ENCODE measurements at places on chromosomes 16 and 17. TPM values are rescaled to one million over a fixed set of nuclear protein-coding genes. Genes with fewer than 3 reads are reported as not detected.

- DNase-seq: no peak
- H3K27me3 ChIP-seq: no peaks in the 10 kb centered on the region
- H3K36me3 ChIP-seq: no peaks in the 10 kb centered on the region
- no peaks in the 10 kb centered on the region for H3K4me1 ChIP-seq
- no peak overlapping the region for H3K4me3 ChIP-seq
Observed at GRCh38 chr16:72552654-72553053, 380.7 kb upstream of the PMFBP1 start.

DNA sequence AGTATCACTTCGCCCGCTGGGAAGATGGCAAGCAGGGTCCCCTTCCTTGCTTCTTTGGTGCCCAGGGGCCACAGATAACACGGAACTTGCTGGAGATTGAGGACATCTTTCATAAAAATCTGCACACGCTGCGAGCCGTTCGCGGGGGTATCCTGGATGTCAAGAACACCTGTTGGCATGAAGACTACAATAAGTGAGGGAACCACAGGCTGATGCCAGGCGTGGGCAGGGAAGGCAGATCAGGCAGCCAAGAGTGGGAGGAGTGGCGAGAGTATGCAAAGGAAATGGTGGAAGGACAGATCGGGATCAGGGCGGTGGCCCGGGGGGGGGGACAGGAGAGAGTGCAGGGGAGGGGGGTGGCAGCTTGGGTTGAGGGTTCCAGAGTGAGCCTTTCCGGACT, 22.2 kb downstream of the DNAH2 start:
- H3K27ac ChIP-seq: no peak overlapping the region
- no peaks in the 10 kb centered on the region for H3K4me1 ChIP-seq
- DNase-seq: no peak
- H3K27me3 ChIP-seq: peaks cover 50% of the 10 kb centered on the region

GRCh38 chr16:12323007-12323758, 346.6 kb downstream of the SNX29 start:
- H3K27ac ChIP-seq: peak overlapping the region; percentile 67
- peaks cover 8% of the 10 kb centered on the region for H3K4me1 ChIP-seq
- H3K27me3 ChIP-seq: no peaks in the 10 kb centered on the region
- H3K4me3 ChIP-seq: no peak overlapping the region
- DNase-seq: peak; percentile 38

DNA sequence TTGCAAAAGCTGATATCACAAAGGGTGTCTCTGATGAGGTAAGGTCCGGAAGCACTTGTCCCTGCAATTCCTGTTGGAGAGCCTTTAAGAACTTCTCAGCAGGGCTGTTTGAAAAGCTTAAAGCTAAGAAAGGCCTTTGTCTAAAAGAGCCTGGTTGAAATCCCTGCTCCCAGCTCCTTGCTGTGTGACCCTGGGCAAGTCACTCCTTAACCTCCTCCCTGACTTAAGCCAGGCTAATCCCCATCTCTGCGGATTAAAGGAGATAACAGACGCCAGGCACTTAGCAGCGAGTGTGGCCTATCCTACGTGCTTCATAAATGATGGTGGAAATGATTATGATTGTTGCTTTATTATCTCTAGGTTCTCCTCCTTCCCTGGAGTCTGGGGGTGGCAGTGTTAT, 368.0 kb upstream of the RBFOX1 start:
- H3K36me3 ChIP-seq: no peaks in the 10 kb centered on the region
- no peak overlapping the region for H3K27ac ChIP-seq
- no peak for DNase-seq
- H3K27me3 ChIP-seq: no peaks in the 10 kb centered on the region
- no peak overlapping the region for H3K4me3 ChIP-seq
- no peaks in the 10 kb centered on the region for H3K4me1 ChIP-seq

DNA sequence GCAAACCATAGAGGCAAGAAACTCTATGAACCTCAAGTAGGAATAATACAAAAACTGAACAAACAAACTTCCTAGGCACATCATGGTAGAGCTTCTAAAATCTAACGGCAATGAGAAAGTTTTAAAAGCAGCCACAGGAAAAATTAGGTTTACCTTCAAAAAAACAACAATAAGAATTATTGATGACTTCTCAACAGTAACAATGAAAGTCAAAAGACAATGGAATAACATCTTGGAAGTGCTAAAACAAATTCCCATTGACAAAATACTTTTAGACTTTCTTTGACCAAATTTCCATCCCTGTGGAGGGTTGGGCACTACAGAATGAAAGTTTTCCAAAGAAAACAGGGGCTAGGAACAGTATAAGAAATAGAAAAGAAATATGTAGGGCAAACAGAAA, 222.9 kb upstream of the ERCC4 start:
- DNase-seq: no peak
- no peak overlapping the region for H3K27ac ChIP-seq
- no peaks in the 10 kb centered on the region for H3K36me3 ChIP-seq
- no peaks in the 10 kb centered on the region for H3K27me3 ChIP-seq
- no peak overlapping the region for H3K4me3 ChIP-seq
- H3K4me1 ChIP-seq: no peaks in the 10 kb centered on the region

DNA sequence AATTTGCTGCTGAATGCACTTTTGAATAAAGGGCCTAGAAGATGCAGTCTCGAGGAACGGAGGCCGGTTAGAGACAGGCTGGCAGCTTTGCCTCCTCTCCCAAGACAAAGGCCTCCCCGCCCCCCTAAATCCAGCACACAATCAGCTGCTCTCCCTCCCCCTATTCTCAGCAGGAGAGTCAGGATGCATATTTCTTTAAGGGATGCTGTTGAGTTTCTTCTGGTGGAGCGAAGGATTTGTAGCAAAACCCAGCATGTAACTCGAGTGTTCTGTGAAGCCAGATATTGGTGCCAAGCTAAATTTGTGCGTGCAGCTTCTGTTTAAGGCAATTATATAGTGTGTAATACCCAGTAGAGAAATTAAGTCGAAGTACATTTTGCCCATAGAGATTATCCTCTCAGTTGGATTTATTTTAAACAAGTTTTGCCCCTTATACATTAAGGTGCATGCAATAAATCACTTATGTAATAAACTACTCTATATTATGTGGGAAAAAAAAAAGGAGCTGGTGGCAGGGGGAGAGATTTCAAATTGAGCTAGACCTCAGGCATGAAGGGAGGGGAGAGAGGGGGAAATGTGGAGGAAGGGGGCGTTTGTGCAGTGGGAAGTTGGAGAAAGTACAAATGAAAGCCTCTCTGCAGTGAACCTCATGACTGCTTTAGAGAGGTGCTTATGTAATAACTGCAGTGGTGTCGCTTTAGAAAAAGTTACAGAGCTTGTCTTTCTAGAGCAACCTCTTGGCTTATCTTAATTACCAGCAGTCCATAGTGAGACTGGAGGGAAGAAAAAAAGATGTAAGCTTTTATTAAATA, 599.2 kb downstream of the MAF start:
- H3K36me3 ChIP-seq: no peaks in the 10 kb centered on the region
- H3K4me1 ChIP-seq: no peaks in the 10 kb centered on the region
- H3K27ac ChIP-seq: no peak overlapping the region
- H3K27me3 ChIP-seq: no peaks in the 10 kb centered on the region
- H3K4me3 ChIP-seq: no peak overlapping the region
- no peak for DNase-seq

DNA sequence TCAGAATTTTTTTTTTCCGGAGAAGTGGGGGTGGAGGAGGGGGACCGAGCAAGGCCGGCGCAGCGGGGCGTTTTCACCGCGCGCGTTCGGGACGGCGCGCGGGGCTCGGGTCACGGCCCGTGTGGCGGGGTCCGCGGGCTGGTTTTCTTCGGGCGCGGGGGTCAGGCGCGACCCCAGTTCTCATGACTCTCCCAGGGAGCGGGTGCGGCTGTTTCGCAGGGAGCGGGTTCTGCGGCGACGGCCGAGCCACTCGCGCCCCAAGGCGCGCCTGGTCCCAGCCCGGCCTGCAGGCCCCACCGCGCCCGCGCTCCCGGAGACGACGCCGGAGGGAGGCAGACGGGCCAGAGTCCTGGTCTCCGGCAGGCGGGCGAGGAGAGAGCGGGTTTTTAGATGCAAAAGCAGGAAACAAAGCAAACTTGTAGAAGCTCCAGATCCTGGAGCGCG, 1.0 kb downstream of the BAHCC1 start:
- no peaks in the 10 kb centered on the region for H3K36me3 ChIP-seq
- H3K4me1 ChIP-seq: peaks cover 66% of the 10 kb centered on the region
- H3K27me3 ChIP-seq: peaks cover 4% of the 10 kb centered on the region
- DNase-seq: no peak
- H3K4me3 ChIP-seq: no peak overlapping the region

DNA sequence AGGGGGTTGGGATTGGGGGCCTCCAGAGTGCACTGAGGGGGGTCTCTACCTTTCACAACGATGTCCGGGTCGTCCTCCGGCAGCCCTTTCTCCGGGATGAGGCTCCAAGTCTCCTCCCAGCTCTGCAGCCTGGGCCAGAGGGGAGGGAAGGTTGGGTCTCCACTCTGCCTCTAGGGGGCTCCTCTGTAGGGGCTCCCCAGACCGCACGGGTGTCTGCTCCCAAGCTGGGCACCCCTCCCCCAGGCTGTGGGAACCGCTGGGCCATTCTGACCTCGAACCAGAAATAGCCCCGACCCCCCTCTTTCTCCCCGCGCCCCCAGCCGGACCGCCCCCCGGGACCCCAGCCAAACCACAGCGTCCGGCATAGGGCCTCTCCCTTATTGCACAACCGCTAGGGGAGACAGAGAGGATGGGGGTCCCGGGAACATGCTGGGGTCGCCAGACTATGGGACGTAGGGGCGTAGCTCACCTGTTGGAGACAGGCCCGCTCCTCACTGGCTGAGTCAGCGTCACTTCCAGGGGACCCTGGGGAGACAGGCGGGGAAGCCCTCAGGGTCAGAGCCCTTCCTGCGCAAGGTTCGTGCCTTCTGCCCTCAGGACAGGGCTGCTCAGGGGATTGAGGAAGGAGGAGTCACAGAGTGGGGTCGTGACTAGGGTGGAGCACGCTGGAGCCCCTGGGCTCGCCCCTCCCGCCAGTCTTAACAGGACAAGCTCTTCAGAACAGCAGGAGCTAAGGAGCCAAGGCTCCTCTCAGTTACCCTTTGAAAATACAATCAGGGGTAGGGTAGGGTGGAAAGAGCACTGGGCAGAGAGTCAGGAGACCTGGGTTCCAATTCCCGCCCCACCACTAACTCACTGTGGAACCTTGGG, 2.7 kb downstream of the PLEKHH3 start:
- DNase-seq: no peak
- H3K27me3 ChIP-seq: peaks cover 13% of the 10 kb centered on the region
- no peak overlapping the region for H3K27ac ChIP-seq
- H3K36me3 ChIP-seq: no peaks in the 10 kb centered on the region
- peak overlapping the region; percentile 38 for H3K4me3 ChIP-seq

DNA sequence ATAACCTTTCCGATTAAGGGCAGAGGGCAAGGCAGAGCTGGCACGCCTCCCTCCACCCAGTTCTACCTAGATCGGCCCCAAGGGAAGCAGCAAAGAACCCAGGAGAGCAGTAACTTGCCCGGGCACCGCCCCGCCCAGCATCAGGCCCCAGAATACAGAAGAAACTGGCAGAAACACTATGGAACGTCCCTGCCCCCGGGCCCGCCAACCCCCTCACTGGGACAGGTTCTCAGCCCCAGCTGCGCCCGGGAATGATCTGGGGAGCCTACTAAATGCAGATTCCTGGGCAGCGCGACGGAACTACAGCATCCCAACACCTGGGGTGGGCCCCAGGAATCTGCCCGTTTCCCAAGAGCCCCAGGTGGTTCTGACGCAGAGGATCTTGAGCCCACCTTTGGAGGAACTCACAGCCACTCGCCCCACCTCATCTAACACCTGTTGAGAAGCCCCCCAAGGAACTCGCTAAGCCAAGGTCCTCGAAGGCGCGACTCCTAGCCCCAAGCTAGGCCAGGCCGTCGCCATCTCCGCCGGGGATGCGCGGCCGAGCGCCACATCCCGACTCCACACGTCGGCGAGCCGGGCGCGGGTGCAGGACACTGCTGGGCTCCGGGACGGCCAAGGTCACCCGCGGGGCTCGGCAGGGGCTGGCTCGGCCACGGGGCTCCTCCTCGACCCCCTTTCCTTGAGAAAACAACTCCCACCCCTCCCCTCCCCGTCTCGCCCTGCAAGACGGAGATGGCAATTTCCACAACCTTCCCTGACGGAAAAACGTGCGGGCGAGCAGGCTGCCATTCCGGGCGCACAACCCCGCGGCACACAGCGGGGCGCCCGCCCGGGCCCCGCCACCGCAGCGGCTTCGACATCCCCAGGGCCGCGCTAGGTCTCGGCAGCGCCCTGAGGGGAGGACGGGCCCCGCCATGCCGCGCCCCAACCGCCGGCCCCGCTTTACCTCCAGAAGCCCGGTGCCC, 913 bp downstream of the CDIP1 start:
- H3K36me3 ChIP-seq: peaks cover 3% of the 10 kb centered on the region
- no peak for DNase-seq
- peaks cover 41% of the 10 kb centered on the region for H3K4me1 ChIP-seq

KRTAP4-1 gene
- not detected for total RNA-seq

- H3K27ac ChIP-seq: no peak overlapping the region
- no peak for DNase-seq
- H3K4me1 ChIP-seq: no peaks in the 10 kb centered on the region
- H3K27me3 ChIP-seq: no peaks in the 10 kb centered on the region
- H3K36me3 ChIP-seq: no peaks in the 10 kb centered on the region
Observed at GRCh38 chr17:71337938-71338337, 782.9 kb upstream of the SOX9 start.

DNA sequence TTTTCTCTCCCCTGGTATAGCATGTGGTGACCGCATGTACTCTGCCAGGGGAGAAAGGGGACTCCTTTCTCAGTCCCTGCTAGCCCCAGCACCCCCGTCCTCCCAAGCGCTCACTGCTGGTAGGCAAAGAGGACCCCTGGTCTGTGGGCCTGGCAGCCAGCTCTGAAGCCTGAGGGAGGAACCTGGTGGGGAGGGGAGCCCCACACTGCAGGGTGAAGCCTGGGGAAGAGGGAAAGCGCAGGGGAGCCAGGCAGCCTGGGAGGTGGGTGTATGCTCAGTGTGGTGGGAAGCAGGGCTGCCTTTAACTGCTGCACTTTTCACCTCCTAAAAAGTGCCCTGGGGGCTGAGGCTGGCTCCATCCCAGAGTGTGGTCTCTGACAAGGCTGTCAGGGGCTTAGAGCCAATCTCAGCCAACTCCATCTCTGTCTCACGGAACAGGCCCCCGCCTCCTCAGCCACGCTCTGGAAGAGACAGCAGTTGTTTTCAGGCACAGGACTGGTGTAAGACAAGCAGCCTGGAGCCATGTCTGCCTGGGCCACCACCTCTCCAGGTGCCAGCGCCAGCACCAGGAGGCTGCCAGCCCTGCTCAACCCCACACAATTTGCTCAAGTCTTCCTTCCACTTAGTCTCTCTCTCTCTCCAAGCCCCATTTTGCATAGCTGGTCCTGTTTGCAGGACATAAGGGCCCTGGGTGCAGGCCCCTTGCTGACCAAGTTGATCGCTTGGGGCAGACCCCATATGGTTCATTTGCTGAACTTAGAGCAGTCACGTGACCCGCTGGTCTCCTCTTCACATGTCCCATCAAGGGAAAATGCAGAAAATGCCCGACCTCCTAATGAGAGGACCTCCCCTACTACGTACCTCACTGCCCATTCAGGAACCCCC, 14.7 kb upstream of the TBX2 start:
- no peak overlapping the region for H3K4me3 ChIP-seq

GRCh38 chr16:12271006-12271405, 294.5 kb downstream of the SNX29 start:
- no peak for DNase-seq
- H3K27ac ChIP-seq: no peak overlapping the region
- H3K4me1 ChIP-seq: no peaks in the 10 kb centered on the region

- H3K27me3 ChIP-seq: no peaks in the 10 kb centered on the region
- no peak for DNase-seq
- H3K4me3 ChIP-seq: peak overlapping the region; percentile 72
- peak overlapping the region; percentile 71 for H3K27ac ChIP-seq
- H3K4me1 ChIP-seq: peaks cover 9% of the 10 kb centered on the region
Observed at GRCh38 chr16:30430428-30430970, 669 bp upstream of the DCTPP1 start.

All from T-cell (primary cell).